Fibroblast of upper back skin (primary cell): ENCODE measurements at places on chromosomes 2 and 18.

- no peak for DNase-seq
These were observed 5.6 kb downstream of the WNT10A start for GRCh38 chr2:218885981-218886947.

- no peak for DNase-seq
These were observed 14.6 kb downstream of the ITM2C start for GRCh38 chr2:230879271-230879882.

DNA sequence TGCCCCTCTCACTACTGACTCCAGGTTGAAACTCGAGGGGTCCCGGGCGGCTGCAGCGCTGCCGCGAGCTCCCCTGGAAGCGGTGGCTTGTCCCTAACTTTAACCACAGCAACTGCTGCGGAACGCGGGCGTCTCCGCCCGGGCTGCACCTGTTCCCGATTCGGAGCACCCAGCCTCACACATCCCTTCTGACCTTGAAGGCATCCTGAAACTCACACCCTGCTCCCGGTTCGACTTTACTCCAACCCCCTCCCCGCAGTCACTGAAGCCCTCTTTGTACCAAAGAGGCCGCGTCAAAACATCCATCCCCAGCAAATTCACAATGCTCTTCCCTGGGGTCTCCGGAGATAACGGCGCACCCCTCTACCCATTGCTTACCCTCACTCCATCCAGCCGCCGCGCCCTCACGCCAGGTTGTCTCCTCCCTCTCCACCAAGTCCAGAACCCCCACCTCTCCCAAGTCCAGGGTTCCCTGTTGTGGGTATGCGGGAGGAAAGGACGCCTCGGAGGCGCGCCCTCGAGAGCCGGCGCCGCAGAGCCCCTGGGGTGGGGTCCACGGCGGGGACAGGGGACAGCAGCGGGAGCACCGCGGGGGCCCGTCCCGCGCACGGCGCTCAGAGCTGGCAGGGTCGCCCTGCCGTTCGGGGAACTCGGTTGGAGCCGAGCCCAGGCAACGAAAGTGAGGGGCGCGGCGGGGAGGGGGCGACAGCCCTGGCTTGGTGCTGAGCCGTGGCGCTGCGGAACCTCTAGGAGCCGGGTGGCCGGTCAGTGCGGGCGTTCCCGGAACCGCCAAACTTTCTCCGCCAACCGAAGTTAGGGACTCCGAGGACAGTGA is 934 bp downstream of the MYO5B start:
- DNase-seq: no peak

DNA sequence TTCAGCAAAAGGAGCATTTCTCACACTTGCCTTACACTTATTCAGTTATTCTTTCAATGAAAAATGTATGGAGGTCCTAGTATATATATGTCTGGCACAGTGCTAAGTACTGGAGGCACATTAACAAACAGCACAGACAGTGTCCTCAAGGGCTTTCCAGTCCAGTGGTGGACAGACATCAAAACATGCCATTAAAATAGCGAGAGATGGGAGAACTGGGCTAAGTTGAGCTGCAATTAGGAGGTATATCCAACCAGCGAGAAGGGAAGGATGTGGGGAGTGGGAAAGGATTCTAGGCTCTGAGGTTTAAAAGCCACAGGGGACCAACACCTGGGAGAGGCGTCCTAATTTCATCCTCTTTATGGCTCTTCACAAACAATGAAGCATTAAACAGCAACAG is 127.5 kb upstream of the TTC39C start:
- no peak for DNase-seq

GRCh38 chr2:133599811-133600210 is 31.5 kb upstream of the NCKAP5 start:
- DNase-seq: no peak

DNA sequence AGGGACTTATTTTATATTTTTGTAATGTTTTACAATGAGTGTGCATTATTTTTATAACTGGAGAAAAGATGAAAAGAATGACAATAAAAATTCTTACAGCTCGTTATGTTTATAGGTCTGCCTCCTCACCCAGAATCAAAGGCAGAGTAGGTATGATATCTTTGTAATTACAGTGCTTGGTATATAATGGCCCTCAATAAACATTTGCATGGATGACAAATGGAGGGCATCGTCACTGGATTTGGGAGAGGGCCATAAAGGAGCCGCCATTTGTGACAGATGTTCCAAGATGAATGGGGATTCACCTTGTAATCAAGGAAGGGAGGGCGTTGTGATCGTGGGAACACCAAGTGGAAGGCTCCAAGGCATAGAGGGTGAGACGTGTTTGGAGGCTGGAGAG is 22.6 kb upstream of the GIGYF2 start:
- DNase-seq: no peak

DNA sequence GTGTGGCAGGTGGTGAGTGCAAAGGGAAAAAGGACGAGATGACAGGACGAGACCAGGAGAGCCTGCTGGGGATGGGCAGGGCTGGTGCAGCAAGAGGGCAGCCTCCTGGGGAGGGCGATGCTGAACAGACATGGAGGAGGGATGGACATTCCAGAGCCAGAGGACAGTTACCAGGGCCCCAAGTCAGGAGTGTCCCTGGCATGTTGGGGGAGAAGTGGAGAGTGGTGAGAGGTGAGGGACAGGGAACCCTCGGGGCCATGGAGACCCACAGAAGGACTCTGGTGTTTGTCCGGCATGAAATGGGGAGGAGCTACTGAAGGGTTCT is 19.0 kb downstream of the MTERF4 start:
- no peak for DNase-seq

- peak; percentile 40 for DNase-seq
These were observed 819 bp upstream of the KLF11 start for GRCh38 chr2:10042301-10043161.

DNA sequence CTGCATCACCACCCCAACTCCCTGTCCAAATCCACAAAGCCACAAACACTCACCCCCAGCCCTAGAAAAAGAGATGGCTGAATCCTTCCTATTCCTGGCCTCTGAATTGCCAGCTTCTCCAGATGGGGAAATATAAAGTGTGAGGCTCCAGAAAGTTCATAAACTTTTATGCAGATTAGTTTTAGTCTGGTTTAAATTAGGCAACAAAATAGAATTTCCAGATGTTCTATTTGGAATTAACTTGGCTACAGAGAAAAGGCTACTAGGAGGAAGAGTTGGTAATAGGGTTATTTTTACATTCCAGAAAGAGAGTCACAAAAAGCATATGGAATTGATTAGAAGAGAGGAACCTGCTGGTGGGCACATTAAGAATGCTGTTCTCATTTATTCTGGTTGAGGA is 56.0 kb downstream of the EN1 start:
- peak; percentile 86 for DNase-seq

- no peak for DNase-seq
These were observed 67.0 kb downstream of the PSMG2 start for GRCh38 chr18:12769644-12770440.

DNA sequence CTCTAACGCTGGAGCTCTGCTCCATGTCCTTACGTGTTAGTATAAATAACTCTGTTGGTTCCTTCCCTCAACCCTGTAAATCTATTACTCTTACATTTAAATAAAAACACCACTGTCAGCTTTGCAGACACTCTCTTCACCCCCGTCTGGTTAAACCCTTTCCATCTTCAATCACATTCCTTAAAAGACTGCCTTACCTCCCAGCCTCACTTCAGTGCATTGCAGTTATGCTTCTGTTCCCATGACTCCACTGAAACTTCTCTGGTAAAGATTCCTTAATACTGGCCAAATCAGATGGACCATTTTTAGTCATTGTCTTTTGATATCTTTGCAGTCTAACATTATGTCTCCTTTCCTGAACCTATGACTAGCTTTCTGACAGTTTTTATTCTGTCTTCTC is 61.7 kb downstream of the EML4 start:
- peak; percentile 17 for DNase-seq

DNA sequence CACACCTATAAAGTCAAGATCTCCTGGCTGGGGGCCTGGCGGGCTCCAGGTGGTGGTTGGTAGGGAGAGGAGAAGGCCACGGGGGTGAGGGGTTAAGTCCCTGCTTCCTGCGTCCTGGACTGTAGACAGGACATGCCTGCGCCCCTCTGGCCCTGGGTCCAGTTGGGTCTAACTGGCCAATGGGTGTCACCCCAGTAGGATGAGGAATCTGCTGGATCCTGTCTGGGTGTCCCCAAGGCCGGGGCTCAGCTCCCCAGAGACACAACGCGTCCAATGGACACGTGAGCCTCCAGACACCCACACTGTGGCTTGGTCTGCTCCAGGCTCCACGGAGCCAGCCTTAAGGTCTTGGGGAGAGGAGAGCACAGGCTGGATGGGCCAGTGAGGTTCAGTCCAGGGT is 19.6 kb downstream of the AQP12A start:
- no peak for DNase-seq

DNA sequence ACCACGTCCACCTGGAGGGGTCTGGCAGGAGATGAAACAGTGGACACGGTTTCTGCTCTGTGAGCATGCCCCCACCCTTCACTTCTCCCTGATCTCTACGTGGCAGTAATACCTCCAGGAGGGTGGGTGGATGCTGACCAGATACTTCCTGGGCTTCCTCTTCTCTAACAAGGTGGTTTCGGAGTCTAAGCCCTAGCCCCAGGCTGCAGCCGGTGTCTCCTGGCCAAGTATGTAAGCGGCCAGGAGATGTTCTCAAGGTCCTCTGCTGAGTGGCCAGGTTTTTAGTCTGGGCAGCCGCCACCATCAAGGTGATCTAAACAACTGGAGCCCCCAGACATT is 101.8 kb upstream of the ASB18 start:
- no peak for DNase-seq

GRCh38 chr2:152488075-152488474 is 153.1 kb downstream of the FMNL2 start:
- DNase-seq: no peak

DNA sequence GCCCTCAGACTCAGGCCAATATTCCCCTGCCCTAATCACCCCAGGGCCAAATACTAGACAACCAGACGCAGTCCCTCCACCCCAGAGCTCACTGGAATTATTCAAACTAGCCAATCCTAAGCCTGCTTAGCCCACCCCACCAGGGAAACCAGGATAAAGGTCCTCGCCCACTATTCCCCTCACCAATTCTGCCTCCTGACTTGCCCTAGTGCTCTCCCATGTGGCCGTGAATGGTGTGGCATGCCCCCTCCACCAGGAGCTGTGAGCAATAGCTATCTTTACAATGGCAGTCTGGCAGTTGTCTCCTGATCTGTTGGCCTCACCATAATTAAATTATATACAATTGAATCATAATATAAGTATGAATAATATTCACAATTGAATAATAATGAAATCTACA is 42.3 kb downstream of the FAM124B start:
- no peak for DNase-seq

DNA sequence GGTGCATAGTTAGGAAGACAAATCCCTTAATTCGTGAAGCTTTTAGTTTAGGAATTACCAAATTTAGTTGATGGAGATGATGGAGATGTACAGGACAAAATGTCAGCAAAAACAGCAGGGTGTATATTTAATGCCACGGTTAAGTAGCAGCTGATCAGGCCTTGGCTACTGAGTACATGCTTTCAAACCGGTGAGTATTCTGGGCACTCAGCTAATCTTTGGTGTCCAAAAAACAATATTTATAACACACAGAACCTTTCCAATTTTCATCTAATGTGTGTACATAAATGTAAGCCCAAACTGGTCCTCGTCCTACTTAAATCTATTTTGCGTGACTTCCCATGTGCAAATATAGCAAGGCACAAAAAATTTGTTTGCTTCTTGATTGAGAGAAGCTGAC is 703.4 kb upstream of the LINC00305 start:
- no peak for DNase-seq

- no peak for DNase-seq
These were observed 257.3 kb downstream of the GLI2 start for GRCh38 chr2:120992791-120993555.

DNA sequence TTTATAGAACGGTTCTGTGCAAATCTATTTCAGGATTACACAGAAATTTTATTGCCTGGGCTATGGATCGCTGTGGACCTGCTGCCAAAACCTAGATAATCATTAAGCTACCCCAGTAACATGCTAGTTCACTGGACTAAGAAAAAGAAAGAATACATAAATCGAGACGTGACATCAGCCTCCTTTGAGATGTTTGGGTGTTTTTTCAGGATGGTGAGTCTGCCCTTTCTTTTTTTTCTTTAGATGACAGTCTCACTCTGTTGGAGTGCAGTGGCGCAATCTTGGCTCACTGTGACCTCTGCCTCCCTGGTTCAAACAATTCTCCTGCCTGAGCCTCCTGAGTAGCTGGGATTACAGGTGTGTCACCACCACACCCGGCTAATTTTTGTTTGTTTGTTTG is 52.0 kb downstream of the FHOD3 start:
- no peak for DNase-seq
